ENCODE measurements at places on chromosomes 1 and 21. TPM values are rescaled to one million over a fixed set of nuclear protein-coding genes. Genes with fewer than 3 reads are reported as not detected.

Gene CLSTN1
- total RNA-seq, result 8.5 TPM

Gene TTC34
- not detected for total RNA-seq

Gene BATF3
- total RNA-seq, result 0.38 TPM

Gene DMBX1
- total RNA-seq, result not detected

Gene PEAR1
- 11.2 TPM for total RNA-seq

Gene CFAP45
- not detected for total RNA-seq
